Caudate nucleus (tissue), 63 donors: ENCODE measurements at places on chromosomes 4 and X.

DNA sequence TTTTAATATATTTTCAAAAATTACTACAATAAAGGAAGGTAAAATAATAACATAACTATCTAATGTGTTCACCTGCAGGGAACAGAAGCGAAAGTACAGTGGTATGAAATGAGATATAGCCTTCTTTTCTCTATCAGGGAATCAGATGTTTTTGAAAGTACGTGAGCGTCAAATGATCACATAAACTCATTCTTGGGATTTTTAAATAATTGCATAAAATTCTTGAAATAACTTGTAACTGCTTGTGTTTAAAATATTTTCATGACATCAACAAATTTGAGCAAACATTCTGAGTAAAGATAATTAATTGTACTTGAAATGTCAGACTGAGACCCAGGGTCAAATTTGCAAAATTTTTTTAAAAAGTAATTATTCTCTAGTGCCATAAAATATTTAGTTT lies 193.5 kb upstream of the NEIL3 start:
- DNase-seq = no peak

DNA sequence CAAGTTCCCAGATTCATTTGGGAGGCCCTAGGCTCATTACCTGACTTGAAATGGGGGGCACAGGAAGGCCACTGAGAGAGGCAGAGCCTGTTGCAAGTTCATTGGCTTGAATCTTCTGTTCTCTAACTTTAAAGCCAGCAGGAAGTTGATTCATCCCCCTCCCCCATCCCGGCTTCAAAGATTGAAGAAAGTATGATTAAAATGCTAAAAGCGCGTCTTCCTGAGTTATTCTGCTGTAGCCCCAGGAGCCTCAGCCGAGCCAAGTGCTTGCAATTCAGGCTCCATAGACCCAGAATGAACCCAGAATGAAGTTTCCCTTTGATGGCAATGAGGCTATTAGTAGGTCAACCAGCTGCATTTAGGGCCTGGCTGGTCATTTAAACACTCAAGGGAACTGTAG lies 14.7 kb downstream of the CHST7 start:
- no peak for DNase-seq

GRCh38 chr4:38233727-38234480 lies 273.7 kb downstream of the PTTG2 start:
- no peak for DNase-seq

GRCh38 chr4:4405358-4405962 lies 18.6 kb downstream of the NSG1 start:
- no peak for DNase-seq

- DNase-seq = no peak
These were observed 1689.5 kb upstream of the PCDH10 start for GRCh38 chr4:131459430-131460101.

GRCh38 chr4:20017070-20017776 lies 234.5 kb upstream of the SLIT2 start:
- no peak for DNase-seq

DNA sequence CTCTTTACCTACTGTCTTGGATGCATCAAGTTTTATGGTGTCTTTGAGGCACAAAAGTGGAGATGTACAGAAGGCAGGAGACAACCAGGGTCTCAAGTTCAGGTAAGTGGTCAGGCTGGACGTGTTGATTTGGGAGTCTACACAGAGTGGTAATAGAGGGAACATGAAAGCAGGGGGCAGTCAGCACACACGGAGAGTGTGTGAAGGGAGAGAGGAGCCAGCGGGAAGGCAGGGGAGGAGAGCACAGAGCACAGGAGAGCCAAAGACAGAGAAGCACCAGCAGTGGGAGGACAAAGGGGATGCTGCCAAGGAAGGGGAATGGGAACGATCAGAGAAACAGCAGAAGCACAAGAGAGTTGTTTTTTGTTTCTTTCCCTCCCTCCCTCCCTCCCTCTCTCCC lies 32.9 kb downstream of the TMEM150C start:
- DNase-seq = no peak

- no peak for DNase-seq
These were observed 193.5 kb downstream of the PDGFC start for GRCh38 chr4:156778093-156778492.

- DNase-seq = no peak
These were observed 1.3 kb downstream of the GALNTL6 start for GRCh38 chr4:171814545-171814944.

DNA sequence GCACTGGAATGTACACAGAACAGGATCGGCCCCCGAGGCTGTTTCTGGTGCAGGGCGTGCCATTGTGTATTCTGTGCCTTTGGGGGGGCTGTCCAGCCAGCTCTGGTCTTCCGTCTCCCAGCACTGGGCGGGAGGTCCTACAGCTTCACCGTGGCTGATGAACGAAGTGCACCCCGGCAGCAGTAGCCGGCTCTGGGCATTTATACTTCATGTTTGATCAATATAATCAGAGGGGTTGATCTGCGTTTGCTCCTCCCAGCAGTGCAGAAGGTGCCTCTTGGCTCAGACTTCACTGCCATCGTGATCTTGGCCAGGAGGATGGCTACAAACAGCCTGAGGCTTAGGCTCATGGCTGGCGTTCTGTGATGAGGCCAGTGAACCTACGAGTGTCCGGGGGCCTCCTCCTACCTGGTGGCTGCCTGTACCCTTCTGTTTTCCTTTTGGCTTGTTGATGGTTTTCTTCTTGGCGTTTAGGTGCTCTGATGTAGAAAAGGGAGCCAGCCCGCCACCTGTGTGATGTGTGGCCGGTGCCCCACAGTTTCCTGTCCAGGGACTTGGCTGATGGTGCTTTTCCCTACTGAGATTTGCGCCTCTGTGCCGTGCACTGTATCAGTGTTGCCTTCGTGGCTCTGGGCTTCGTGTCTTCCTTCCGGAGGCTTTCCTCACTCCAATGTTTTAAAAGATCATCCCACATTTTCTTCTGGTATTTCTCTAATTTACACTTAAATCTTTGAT lies 31.2 kb upstream of the HGFAC start:
- no peak for DNase-seq

GRCh38 chr4:46993075-46994006 lies at the start of gene GABRA4:
TSS of gene GABRA4 (minus strand) at chr4:46993581. CDS start at chr4:46993424, 157 bp downstream.
- DNase-seq = peak; percentile 76

DNA sequence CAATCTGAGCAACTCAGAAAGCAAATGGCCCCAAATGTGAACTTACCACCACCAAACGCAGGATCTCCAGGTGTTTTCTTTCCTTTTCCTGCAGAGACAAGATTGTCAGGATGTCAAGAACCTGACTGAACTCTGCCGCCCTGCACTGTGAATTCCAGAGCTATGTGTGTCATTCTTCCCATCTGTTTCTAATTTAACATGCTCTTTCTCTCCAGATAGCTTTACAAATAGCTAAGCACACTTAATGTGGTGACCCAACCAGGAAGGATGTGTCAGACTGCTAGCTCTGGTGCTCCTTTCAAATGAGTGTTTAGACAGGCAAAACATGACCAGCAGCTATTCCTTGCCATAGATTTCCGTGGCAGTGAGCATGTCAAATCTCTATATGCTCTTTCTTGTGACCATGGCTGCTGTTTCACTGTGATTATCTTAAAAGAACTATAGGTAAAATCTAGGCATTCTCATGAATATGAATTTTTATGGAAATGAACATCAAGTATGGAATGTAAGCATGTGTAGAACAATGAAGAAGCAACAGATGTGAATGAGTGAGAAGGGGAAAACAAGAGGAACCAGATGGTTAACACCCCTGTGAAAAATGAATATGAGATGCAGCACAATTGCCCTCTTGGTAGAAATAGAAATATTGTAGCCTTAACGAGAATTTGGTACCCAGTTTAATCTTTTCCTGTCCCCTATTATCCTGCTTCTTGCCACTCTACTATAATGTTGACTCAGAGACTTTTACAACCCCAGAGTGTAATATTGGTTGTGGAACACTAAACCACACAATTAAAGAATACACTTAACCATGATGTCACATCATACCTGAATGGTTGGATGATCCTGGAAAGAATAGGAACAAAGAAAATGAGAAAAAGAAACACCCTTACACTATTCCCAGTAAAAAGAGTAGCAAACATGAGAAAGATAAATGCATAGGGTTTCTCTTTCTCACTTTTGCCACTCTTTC lies 247.8 kb upstream of the DKK2 start:
- DNase-seq = no peak

GRCh38 chr4:52843958-52844357 lies 18.2 kb upstream of the RASL11B start:
- DNase-seq = no peak

DNA sequence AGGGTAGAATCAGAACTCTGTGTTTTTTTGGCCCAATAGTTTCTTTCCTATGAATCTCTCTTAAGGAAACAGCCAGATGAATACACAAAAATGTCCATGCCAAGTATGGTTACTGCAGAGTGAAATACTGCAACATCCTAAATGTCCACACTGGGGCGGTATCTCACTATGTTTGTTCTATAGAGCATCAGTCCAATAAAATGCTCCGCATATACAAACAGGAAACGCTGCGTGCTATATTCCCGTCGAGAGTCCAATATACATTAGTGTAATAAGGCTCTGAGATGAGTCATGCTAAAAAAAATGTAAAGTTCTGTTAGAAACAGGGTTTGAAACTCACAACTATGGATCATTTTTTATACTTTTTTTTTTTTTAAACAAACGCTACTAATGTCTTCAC lies 72.9 kb upstream of the ENOX2 start:
- DNase-seq = no peak

DNA sequence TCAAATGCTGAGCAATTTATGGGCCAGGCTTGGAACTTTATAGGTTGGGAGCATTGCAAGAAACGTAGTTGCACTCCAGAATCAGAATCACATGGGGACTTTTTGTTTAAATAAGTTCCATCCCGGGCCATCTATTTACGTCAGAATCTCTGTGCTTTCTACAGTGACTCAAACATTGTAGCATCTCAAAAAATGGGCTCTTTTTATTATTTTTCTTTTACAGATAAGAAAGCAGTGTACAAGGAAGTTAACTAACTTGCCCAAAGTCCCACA lies 10.2 kb downstream of the CC2D2A start:
- DNase-seq = no peak

DNA sequence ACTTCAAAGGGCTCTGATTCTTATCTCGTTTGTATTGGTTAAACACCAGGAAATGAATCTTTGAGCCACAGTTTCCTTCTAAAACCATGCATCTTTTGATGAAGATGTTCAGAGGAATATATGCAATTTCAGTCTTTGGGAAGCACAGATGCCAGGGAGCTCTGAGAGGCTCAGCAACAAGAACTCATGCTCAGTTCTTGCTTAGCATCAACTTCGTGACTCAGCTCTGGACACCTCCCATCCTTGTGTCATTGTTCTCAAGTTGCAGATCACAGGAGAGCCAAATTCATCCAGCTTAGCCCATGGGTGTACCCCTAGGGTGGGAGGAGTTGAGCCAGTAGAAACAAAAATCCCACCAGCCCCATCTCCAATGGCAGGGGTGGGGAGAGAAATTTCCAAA lies 219.6 kb upstream of the MAOA start:
- DNase-seq = no peak

DNA sequence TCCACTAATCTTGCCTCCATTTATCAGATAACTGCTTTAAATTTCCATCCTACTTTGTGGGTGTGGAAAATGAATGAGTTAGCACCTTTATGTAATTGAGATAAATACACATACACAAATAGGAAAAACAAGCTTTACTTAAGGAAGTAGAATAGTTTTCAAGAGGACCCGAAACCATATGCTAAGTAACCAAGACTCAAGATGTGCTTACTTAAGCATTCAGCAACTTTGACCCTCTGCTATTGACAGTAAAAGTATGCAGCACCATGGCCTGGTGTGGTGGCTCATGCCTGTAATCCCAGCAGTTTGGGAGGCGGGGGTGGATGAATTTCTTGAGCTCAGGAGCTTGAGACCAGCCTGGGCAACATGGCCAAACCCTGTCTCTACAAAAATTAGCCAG lies 29.9 kb downstream of the RNF175 start:
- no peak for DNase-seq

DNA sequence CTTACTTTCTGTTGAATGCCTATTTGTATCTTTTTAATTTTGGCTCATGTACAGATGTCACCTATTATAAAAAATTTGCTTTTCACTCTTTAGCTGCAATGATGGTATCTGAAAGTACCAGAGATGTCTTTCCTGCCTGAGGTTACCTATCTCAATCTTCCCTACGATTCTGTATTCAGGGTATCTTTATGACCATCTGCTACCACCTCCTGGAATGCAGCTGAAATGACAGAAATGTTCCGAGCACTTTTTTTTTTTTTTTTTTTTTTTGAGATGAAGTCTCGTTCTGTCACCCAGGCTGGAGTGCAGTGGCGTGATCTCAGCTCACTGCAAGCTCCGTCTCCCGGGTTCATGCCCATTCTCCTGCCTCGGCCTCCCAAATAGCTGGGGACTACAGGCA lies 136.4 kb downstream of the REPS2 start:
- no peak for DNase-seq

DNA sequence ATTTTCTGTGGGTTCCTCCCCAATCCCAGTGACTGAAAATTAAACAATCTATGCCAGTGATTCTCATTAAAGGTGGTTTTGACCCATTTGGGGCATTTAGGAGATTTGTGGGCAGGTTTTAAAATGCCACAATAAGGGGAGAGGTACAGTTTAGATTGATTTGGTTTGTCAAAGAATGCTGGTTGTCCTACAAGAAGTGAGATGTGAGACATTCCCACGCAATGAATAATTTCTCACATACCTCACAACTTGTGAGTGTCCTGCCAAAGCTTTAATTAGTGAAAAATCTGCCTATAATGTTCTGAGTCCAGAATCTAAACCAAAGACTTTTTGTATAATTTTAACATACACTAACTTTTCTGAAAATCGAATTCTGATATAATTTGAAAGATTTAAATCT lies 199.4 kb downstream of the MAPK10 start:
- no peak for DNase-seq

GRCh38 chrX:121570072-121570841 lies 522.8 kb downstream of the GLUD2 start:
- DNase-seq = no peak

DNA sequence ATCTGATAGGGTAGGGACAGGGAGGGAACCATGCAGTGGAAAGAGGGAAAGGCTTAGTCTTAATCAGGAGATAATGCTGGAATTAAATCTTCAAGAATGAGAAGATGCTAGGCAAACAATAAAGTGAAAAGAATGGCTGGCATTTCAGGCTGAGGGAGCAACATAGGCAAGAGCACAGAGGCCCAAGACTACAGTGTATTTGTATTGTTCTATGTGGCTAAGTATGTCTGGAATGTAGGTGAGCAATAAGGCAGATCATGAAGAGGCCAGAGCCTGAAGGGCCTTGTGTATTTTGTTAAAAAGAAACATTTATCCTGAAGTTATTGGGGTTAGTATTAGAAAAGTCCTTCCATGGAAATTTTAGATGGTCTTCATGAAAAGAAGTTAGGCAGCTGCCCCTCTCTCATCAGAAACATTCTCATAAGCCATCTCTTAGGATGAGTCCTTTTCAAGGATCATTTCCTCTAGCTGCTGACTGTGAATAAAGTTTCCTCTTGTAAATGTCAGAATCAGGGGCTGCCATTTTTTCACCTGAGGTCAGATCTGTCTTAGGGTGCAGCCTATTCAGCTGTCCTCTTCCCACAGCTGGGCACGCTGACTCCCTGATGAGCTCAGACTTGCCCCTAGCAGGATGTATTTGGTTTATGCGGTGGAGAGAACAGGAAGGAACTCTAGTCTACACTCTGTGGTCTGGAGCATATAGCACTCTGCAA lies 46.3 kb downstream of the ATP10D start:
- no peak for DNase-seq
